ENCODE measurements at places on chromosomes 4 and X.

- no peak for DNase-seq
Observed at GRCh38 chr4:3145234-3145924, 70.9 kb downstream of the HTT start.

GRCh38 chr4:109332926-109333464, 30.5 kb upstream of the COL25A1 start:
- no peak for DNase-seq

DNA sequence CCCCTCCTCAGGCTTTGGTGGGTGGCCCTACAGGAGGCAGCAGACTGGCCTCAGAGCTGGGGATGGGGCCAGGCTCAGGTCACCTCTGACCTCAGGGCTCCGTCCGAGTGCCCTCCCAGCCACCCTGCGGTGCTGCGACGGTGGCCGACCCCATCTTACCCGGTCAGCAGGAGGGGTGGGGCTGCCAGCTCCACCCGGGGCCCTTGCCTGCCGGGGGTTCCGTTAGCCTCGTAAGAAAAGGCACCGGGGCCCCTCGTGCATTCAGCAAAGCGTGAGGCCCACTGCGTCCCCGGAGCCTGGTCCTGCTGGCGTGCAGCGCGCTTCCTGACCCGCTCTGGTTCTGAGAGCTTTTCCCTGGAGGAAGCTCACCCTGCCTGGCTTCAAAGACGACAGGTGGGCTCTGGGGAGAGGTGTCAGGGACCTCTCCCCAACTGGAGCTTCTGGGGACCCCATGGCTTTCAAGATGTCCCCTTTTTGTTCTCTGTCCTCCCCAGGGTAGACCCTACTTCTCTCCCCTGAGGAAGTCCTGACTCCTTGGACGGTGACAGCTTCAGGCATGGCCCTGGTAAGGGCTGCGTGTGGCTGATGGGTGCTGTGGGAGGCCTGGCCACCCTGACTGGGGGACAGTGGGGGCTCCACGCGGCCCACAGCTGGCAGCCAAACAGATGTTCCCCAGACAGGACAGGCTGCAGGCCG, 15.9 kb downstream of the FGFRL1 start:
- DNase-seq, result no peak

- no peak for DNase-seq
Observed at GRCh38 chr4:80286451-80286850, 20.0 kb downstream of the FGF5 start.

DNA sequence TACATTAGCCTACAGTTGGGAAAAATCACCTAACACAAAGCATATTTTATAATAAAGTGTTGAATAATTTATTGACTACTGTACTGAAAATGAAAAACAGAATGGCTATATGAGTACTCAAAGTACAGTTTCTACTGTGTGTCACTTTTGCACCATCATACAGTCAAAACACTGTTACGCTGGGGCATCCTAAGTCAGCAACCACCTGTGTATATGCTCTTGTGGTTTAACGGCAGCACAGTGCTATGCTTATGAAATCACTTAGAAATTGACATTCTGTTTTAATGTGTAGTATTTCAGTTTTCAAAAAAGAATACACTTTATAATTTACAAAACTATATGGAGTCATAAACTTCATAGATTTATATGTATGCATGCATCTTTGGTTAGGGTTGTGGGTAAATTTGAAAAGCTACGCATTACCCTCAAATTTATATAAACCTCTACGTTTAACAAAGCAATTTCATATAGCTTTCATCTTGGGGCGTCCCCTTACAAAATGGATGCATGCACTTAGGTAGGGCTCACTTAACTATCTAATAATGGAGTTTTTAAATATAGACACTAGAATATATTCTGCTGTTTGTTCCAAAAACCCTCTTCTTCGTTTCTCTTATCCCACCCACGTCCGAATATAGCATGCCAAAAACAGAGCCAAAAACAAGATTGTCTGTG, 690 bp upstream of the NEIL3 start:
- no peak for DNase-seq

DNA sequence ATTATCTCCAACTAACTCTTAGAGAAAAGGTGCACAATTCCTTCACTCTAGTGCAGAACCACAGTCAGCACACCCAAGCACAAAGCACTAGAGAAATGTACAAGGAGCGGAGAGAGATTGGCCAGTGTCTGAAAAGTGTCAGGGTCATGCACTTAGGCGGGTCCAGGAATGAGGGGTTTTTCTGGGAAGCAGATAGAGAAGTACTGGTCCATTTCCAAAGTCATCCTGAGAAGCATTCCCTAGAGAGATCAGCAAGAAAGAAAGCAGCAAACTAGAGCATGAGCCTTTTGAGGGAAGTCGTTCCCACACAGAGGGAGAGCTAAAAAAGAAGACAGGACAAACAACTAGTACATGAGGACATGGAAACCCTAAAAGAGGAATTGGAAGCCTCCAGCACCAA, 168.1 kb upstream of the MAP3K15 start:
- DNase-seq, result no peak

DNA sequence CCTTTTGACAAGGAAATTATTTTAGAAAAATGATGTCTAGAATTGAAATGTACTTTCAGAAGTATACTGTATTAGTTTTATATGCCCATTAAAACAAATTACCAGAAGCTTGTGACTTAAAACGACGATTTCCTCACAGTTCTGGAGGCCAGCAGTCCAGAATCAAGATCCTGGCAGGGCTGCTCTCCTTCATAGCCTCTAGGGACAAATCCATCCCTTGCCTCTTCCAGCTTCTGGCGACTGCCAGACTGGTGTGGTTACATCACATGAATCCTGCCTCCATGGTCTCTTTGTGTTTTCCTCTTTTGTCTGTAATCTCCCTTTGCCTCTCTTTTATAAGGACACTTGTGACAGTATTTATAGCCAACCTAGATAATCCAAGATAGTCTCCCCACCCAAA, 97.1 kb downstream of the IQCM start:
- no peak for DNase-seq

DNA sequence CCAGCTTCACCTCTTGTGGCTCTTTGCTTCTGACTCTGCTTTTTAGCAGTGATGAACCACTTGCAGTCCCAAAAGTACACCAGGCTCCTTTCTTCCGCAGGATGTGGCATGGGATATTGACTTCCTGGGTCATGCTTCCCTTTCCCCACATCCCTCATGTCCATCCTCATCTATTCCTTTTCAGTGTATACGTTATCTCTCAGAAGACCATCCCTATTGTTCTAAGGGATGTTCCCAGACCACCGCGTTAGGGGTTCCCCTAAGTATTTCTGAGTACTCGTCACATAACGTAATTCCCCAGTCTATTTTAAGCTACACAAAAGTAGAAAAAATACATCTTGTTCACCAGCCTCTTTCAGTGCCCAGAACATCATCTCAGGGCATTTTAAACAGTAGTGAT, 71.1 kb upstream of the NLGN4X start:
- DNase-seq, result no peak

DNA sequence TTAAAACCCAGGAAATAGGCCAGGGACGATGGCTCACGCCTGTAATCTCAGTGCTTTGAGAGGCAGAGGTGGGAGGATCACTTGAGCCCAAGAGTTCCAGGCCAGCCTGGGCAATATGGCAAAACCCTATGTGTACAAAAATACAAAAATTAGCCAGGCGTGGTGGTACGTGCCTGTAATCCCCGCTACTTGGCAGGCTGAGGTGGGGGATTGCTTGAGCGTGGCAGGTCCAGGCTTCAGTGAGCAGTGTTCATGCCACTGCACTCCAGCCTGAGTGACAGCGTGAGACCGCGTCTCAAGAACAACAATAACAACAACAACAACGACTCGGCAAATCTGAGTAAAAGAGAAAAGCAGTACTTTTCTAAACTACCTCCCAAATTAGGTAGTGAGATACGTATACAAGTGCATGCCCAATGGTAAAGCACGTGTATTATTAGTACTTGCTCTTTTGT, 13.0 kb upstream of the NDUFC1 start:
- DNase-seq, result no peak

- no peak for DNase-seq
Observed at GRCh38 chrX:20968996-20969395, 405.2 kb upstream of the CNKSR2 start.

DNA sequence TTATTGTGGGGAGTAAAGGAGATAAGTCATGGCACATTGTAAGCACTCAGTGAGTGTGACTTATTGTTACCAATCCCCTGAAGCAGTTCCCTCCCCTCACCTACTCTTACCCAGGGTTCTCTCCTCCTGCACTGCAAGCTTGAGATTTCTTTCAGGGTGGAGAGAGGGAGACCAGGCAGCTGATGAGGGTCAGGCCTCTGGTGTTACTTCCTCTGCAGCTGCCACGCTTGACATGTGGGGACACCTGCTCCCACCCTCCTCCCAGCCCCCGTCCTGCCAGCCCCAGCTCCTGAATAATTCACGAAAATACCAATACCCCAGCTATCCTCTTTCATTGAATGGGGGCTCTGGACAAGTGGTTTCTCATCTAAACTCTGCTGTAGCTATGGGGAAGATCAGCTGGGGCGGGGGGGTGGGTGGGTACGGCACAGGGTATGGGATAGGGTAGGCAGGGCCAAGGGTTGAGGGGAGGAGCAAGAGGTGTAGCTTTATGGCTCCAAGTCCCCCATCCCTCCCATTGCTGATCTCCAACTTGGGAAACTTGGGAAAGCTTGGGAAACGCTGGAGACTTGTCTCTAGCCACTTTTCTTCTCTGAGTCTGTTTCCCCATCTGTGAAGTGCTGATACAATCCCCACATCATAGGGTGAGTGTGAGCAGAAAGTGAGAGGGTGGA, 148.5 kb upstream of the PJA1 start:
- no peak for DNase-seq

DNA sequence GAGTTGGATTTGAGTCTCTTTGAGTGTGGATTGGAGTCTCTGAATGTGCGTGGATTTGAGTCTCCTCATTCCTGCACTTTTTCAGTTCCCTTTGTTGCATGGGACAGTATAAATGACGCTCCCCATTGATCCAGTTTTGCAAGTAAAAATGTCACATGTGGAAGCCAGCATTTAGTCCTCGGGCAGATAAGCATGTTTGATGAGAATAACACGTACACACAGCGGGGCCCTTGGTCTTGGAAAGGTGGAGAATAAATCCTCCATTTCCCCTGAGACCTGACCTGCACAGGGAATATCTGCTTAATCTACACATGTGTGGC, 8.1 kb downstream of the P2RY8 start:
- DNase-seq, result no peak

DNA sequence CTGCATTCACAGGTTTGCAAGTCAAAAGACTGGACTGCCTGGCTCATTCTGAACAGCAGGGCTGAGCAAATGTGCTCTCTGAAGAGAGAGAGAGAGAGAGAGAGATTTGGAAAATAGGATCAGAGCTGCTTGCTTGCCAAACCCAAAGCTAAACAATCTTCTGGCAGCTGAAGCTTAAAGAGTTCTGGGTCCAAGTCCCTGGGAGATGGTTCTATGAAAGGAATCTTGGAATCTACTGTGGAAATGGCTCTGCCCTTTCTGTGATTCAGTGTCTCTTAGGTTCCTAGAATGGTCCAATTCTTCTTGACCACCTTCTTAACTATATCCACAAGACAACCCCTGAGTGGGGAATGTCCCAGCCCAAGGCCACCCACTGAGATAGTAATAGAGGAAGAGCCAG, 66.1 kb upstream of the EFNB1 start:
- no peak for DNase-seq

GRCh38 chrX:20248592-20249192, 18.0 kb downstream of the RPS6KA3 start:
- DNase-seq, result no peak

DNA sequence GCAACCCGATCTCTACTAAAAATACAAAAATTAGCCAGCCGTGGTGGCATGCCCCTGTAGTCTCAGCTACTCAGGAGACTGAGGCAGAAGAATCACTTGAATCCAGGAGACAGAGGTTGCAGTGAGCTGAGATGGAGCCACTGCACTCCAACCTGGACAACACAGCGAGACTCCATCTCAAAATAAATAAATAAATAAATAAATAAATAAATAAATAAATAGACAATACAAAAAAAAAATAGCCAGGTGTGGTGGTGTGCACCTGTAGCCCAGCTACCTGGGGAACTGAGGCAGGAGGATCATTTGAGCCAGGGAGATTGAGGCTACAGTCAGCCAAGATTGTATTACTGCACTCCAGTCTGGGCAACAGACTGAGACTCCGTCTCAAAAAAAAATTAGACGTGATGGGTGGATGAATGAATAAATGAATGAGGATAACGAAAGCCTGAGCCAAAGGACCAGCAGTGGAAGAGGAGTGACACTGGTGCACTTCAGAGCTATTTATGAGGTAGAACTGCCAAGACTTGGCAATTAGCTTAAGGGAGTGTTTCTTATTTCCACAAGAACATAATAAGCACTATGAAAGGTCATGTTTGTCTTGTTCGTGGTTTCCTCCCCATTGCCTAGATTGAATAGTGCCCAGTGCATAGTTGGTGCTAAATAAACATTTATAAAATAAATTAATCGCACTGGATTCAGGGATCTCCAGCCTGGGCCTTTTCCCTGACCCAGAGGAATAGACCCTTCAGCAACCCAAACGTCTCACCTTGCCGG, 232.2 kb downstream of the IDS start:
- no peak for DNase-seq

DNA sequence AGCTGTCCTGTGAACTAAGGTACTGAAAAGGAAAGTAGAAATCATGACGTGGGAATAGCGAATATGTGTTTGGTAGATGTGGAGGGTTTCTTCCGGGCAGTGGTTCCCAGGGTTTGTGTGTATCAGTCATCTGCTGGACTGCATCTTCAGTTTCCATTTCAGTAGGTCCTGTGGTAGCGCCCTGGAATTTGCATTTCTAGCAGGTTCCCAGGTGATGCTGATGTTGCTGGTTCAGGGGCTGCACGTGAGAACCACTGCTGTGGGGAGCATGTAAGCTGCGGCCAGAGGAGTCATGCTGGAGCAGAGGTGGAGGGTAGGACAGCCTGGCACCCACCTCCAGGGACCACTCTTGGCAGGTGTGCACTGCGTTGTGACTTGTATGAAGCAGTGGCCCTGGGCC, 47.1 kb downstream of the ARHGAP10 start:
- DNase-seq, result no peak

GRCh38 chr4:113851816-113852215, 90.3 kb upstream of the CAMK2D start:
- no peak for DNase-seq

DNA sequence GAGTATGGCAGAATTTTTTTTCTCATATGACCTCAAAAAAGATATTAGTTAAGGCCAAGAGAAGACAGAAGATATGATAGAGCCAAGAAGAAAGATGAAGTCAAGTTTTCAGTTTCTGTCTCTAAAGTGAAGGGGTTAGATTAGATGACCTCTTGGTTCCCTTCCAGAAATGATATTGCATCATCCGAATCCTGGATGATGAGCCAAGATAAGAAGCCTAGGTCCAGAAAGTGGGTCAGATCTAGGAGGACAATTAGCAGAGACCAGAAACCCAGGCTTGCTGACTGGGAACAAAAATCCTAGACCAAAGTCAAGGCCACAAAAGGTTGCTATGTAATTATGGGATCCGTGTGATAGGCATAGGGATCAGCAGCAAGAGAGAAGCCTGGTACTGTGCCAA, 20.2 kb downstream of the SATL1 start:
- no peak for DNase-seq

DNA sequence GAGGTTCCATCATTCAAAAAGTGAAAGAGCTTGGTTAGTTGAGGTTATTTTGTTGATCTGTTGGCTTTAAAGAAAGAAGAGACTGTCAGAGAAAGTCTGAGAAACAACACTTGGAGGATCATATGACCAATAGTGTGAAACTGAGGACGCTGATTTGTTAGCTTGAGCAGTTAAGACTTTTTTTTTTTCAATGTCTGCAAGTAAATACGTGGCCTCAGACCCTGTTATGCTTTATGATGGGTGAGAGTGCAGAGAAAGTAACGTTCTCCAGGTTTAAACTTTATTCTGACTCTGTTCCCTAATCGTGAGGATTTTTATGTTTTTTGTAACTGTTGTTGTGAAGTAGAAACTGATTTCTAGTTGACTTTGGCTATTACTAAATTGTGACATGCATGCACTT, 45.9 kb downstream of the GAB1 start:
- no peak for DNase-seq

Measured in NCI-H510A treated with DMSO at 0.1 percent for 48 hours (cell line).